ENCODE measurements at places on chromosomes 13 and 19. TPM values are rescaled to one million over a fixed set of nuclear protein-coding genes. Genes with fewer than 3 reads are reported as not detected.

GRCh38 chr13:96958286-96958891, 35.9 kb downstream of the OXGR1 start:
- DNase-seq, result peak; percentile 72

TEX101 gene
- not detected for total RNA-seq

DNA sequence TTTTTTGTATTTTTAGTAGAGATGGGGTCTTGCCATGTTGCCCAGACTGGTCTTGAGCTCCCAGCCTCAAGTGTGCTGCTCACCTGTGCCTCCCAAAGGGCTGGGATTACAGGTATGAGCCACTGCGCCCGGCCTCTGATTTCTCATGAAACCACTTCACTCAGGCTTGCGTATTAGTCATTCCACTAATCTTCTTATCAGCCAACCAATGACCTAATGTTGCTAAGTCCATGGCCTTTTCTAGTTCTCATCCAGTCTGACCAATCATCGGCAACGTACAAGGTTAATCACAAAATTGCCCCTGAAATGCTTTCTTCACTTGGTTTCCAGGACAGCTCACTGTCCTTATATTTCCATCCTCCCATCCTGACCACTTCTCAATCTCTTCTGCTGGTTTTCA, 605.3 kb upstream of the SLC10A2 start:
- DNase-seq, result no peak

DNA sequence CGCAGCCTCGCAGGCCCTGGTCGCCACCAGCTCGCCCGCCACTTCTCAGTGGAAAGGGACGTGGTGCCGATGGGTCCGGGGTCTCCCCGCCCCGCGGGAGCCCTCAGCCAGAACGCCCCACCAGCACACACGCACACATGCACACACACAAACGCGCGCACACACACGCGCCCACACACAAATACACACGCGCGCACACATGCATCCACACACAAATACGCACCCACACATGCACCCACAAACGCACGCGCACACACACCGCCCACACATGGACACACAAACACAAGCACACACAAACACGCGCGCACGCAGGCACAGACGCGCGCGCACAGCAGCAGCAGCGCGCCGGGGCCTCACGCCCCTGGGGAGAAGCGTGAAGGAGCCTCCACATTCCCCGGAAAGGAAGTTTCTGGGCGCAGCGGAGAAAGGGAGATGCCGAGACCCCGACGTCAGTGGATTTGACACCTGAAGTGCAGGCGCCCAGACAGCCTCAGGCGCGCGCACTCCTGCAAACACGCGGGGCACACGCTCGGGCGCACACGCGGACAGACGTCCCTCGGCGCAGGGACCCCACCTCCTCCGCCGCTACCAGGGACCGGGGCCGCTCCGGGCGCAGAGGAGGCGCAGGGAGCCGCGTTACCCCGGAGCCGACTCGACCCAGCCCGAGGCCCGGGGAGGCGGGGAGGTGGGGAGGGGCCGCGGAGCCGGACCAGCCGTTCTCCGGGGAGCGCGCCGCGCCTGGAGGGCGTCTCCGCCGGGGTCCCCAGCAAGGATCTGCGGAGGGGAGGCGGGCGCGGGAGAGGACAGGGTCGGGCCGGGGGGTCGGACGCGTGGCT, 622 bp downstream of the RASA3 start:
- DNase-seq, result no peak

DNA sequence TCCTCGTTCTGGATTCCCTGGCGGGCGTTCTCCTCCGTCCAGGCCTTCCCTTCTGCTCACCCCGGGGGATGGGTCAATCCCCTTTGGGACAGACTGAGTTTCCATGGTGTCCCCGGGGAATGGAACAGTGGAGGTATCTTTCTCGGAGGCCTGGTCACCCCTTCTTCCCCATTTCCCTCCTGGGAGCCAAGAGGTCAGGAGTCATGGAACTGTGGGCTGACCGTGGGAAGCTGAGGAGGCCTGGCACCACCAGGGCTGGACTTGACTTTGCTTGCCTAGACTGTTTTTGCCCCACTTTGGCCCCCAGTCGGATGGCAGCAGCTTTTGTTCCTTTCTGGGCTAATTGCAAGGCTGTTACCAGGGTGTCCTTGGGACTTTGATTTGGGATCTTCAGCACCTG, 2.0 kb downstream of the NACC1 start:
- DNase-seq, result no peak

DNA sequence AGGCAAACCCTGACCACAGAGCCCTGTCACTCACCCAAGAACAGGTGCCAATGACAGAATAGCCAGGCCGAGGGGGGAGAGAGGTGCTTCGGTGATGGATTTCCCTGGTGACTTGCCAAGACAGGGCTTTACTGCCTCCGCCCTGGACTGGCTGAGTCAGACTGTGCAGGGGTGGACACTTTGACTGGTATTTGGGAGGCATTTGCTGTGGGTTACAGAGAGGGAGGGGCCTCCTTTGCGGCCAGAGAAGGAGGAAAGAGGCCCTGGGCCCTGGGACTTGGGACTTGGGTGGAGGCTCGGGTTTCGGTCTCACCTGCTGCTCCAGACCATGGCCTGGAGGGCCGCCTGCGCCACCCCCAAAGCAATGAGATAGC, 4.6 kb upstream of the EPS8L1 start:
- DNase-seq, result no peak

All from SK-MEL-5 (cell line).